ENCODE measurements at places on chromosomes 1 and 21.

- no peak for DNase-seq
Observed at GRCh38 chr1:228224198-228225164, 16.6 kb downstream of the OBSCN start.

GRCh38 chr1:93419344-93419743, 28.6 kb upstream of the FNBP1L start:
- DNase-seq = no peak

DNA sequence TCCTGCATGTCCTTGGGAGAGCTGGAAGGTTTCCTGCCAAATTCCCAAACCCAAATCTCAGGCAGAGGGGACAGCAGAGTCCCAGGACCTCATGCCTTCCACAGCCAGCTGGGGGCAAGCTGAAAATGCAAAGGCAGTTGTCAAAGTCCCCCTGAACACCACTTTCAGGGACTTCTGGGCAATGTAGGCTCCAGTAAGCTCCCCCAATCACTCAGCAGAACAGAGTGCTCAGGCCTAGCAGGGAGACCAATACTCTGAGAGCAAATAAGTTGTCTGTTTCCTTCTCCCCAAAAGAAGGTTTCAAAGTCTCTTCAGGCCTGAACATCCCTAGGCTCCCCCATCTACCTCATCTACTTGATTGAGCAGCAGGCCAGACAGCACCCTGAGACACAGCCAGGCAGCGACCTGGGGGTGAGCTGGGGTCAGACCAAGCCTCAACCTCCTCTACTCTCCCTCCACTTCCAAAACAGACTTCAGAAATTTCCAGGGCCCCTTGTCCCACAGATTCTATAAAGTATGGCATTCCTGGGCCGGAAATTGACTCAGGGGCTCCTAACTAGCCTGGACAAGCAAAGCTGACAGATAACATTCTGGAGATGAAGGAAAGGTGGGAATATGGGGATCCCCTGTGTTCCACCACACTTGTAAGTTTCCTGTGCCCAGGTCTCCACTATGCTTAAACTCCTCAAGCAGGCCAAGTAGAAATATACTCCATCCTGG, 1.9 kb downstream of the SLC9A1 start:
- peak; percentile 82 for DNase-seq

- no peak for DNase-seq
Observed at GRCh38 chr1:3314491-3315381, 139.7 kb upstream of the ARHGEF16 start.

DNA sequence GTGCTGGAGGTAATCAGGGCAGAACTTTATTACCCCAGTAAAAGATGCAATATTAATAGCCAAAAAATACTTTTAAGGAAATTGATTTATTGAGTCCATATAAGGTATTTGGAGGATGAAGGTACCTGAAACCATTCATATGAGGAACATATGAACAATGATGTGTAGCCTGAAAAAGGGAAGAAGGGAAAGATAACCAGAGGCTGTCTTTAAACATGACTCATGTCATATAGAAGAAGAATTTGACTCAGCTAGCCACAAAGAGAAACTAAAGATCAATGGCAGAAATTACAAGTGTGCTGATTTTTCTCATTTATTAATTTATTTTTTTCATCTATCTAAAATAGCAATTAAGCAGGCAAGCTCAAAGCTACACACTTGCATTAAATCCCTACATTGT, 136.2 kb upstream of the DUSP10 start:
- DNase-seq = peak; percentile 68

DNA sequence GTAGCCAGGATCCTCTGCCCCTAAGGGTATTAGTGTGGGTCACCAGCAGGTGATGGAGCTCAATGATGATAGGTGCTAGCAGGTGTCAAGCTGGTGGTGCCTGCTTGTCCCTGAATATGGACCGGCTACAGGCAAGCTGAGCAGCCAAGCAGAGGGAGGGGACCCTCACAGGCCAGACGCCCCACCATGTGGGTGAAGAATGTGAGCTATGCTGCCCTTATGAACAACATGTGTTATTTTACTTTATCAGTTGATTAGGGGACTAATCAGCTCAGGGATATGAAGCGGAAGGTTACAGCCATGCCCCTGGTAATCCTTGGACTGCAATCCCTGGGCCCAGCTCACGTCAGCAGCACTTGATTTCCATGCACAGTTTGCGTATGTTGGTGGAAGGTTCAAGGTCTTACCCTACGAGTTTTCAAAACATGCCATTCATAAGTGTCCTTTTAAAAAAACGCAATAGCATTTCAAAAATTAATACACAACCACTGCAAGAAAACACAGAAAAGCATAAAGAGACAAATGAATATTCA, 106.0 kb downstream of the CDC7 start:
- no peak for DNase-seq

DNA sequence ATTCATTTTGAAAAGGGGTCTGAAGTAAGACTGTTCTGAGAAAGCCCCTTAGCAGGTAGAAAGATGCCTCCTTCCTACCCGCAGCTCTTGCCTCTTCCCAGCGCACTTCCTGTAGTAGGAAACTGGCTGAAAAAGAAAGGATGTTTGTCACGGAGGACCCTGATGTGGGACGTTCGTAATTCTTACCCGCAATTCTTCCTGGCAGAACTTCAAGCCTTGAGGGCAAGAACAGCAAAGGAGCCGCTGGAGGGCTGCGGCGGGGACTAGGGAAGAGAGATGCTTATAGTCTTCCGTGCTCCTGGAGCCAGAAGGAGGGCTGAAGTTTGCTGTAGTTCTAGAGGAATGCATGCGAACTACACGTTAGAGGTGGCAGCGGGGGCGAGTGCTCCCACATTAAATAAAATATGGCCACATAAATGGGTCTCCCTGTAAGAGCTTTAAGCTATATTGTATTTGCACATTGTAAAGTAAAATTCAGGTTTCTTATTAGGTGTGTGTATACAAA, 6.3 kb downstream of the C1orf53 start:
- no peak for DNase-seq

DNA sequence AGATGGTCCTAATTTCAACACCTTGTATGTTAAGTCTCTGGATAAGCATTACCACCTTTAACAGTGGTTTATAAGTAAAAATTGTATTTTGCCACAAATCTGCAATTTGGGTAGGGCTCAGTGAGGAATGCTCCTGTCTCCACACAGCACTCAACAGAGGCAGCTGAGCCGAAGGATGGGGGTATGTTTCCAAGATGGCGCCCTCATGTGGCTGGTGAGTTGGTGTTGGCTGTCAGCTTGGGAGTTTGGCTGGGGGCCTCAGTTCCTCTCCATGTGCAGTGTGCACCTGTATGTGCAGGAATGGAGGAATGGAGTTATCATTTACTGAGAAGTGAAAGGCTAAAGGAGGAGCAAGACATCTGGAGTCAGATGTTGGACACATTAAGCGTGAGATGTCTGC, 136.8 kb downstream of the GABPA start:
- peak; percentile 21 for DNase-seq

DNA sequence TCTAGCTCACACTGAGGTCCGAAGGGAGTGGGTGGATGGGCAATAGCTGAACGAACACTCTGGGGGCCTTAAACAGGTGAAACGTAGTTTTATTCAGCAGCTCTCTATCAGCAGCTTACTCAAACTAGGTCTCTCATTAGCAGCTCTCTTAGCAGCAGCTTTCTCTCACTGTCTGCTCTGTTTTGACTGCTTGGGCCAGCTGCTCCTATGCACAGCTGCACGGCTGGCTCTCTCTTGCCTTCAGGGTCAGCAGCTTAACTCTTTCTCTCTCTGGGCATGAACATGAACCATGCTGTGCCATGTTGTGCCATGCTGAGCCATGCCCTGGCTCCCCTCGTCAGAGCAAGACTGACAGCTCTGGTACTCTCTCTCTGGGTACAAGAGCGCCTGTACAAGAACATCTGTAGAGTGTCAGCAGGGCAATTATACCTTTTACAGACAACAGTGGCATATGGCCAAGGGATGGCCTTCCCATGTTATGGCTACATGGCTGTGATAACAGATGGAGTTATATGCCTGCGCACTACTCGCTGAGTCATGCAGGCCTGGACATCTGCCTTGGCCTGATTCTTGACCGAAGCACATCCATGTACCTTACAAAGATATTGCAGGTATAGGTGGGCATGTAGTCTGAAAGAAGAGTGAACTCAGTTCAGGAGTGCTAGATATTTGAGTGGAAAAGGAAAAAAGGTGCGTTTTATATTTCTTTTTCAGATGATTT, 152.4 kb downstream of the LEPR start:
- DNase-seq = no peak

GRCh38 chr1:77085109-77085508, 134.1 kb downstream of the PIGK start:
- no peak for DNase-seq

GRCh38 chr1:169879034-169879840, 14.5 kb downstream of the SCYL3 start:
- DNase-seq = no peak

- DNase-seq = no peak
Observed at GRCh38 chr1:19477284-19478249, 7.8 kb downstream of the CAPZB start.

Data from bronchial epithelial cell (primary cell).